Stimulated activated effector memory CD8-positive, alpha-beta T cell treated with anti-CD3 and anti-CD28 coated beads, Interleukin-12 subunit alpha, Interleukin-12 subunit beta, amount 100 ng/mL, for 72 hours (primary cell): ENCODE measurements at places on chromosomes 2 and 18.

GRCh38 chr18:7367336-7367735 lies 136.4 kb downstream of the LRRC30 start:
- DNase-seq = no peak

DNA sequence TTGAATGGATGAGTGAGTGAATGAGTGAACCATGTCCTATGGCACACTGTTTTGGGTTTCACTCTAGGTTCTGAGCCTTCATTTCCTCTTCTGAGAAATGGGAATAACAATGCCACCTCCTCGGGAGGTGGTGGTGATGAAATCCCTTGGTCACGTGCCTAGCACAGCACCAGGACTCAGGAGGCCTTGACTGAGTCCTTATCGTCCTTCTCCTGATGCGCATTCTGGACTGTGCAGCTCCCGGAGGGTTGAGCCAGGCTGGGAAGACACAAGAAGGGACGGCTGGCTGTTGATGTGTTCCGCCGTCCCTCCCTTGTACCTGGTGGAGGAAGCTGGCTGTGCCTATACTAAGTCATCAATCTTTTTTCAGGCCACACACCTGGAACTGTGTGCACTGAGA lies 437.3 kb downstream of the ZNF521 start:
- DNase-seq = no peak

- DNase-seq = no peak
Measured at GRCh38 chr18:58484989-58485981, 143.6 kb downstream of the ALPK2 start.

DNA sequence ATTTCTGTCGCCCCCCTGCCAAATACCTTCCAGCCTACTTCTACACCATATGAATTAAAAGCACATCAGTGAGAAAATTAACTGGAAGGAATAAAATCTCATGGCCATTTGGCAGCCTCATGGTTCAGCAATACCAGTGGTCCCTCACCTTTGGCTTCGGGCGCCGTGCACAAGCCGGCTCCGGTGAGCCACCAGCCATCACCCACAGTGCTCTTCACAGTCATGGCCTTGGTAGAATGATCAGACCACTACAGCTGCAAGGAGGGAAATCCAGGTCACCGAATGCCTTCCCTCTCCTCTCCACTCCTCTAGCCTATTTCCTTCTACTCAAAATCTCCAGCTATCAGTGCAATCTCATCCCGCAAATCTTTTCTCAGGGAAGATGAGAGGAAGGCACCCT lies 239.1 kb downstream of the C1D start:
- no peak for DNase-seq

DNA sequence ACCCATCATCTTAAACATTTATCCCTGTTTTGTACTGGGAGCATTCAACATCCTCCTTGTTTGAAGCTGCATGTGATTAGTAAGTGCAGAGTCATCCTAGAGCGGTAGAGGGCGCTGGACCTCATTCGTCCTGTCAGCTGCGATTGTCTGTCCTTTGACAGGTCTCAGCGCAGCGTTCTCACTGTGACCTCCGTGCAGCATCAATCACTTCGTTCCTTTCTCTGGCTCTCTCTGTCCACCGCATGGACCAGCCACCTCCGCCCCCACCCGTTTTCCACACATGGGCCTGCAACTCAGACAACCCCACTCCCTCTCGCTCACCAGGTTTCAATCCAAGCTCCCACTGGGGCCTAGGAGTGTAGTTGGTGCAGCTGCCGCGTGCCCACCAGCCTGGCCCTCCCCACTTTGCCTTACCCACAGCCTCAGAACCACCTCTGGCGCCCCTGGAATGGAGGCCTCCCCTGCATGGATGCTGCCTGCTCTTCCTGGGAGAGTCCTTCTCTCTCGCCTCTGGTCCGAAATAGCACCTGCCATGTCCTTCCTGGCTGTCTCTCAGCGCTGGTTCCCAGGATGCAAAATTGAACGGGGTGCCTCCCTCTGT lies 90.5 kb downstream of the NDUFA10 start:
- DNase-seq = peak; percentile 33

DNA sequence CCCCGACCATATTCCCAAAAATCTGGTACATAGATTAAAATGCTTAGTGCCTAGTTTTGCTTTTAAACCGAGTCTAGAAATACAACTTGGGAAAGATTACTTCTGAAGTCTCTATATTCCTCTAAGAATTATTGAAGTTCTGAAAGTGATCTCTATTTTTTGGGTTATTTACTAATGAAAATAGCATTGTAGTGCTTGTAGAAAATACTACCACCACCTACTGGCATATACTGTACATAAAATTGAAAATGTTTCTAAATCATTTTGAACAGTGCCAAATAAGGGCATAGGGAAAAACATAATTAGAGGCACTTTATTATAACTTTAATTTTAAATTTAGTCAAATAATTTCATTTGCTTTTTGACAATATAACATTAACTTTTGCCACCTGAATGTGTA lies 1399.6 kb upstream of the ZEB2 start:
- DNase-seq = no peak

DNA sequence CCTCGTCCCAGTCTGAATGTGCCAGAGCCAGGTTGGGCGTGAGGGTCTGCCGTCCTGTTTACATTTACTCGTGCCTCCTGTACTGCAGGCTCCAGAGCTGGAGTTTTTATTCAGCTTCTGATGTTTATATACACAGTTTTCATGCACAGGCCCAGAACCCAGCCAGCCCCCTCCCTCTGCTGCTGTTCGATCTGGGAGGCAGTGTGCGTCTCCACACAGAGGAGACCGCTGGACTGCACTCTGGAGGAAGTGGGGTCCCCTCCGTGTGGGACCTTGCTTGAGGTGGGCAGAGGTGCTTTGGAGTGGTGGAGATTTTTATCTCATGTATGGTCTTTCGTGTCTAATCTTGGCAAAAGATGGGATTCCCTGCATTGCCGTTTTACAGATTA lies 90.6 kb downstream of the GLI2 start:
- no peak for DNase-seq

DNA sequence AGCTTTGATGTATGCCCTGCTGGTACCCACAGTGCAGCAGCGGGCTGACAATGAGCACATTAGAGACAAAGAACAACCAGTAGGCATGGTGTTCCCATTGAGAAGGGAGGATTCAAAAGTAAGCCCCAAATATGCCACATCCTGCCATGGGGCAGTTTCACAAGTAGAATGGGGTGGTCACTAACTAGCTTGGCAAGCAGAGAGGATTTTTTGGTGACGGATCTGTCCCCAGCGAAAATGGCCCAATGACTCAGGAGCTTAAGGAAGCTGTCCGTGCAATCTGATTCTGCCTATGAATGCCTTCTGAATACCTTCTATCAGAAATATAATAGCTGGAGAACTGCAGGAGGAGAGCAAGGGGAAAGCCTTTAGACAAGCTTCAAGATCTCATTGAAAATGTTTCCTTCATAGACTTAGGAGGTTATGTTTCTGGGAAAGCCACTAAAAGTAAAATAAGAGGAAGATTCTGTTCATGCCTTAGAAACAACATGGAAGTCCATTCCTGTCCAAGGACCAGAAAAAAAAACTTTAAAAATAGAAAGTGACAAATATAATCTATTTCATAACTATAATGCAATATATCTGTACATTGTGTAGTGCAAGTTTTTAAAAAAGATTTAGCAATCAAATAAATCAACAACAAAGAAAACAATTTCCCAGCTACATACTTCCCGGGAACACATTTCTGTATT lies 117.5 kb upstream of the SLC14A2 start:
- no peak for DNase-seq

GRCh38 chr2:48356701-48357325 lies 173.1 kb upstream of the STON1 start:
- DNase-seq = no peak

- DNase-seq = no peak
Measured at GRCh38 chr18:77074431-77074830, 58.2 kb downstream of the MBP start.

- no peak for DNase-seq
Measured at GRCh38 chr2:71129902-71130151, 202 bp downstream of the MCEE start.

GRCh38 chr2:181805228-181806038 lies 86.1 kb upstream of the ITPRID2 start:
- DNase-seq = no peak

DNA sequence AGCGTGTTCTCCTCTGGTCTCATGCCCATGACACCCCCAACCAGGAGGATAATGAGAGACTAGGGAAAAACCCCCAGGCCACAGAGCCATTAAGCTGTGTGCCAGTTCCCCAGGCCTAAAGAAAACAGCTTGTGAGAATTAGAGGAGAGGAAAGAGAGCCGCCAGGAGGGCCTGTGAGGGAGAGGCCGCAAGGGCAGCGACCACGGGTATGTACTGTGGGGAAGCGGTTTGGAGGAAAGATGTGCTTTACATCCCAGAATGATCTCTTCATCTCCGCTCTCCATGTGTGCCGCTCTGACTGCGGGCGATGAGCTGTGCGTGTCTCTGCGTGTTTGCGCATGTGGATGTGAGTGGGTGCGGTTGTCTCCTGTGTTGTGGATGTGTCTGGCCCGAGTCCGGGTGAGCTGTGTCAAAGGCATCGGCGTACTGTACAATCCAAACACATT lies 82.9 kb downstream of the DYSF start:
- no peak for DNase-seq

DNA sequence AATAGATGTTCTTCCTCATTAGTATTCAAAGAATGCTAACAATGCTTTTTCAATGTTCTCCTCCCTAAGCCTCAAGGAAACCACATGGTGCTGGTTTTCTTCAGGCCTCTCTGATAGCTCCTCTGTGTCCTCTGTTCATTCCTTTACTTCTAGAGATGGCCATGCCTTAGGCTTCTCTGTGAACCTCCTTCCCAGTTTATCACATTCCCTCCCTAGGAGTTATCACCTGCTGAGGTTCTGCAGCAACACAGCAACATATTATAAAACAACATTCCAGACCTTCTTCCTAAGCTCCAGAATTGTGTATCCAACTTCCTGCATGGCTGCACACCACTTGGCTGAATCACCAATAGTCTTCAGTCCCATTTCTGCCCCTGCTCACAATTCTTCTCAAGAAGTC lies 325.5 kb downstream of the IRS1 start:
- no peak for DNase-seq

DNA sequence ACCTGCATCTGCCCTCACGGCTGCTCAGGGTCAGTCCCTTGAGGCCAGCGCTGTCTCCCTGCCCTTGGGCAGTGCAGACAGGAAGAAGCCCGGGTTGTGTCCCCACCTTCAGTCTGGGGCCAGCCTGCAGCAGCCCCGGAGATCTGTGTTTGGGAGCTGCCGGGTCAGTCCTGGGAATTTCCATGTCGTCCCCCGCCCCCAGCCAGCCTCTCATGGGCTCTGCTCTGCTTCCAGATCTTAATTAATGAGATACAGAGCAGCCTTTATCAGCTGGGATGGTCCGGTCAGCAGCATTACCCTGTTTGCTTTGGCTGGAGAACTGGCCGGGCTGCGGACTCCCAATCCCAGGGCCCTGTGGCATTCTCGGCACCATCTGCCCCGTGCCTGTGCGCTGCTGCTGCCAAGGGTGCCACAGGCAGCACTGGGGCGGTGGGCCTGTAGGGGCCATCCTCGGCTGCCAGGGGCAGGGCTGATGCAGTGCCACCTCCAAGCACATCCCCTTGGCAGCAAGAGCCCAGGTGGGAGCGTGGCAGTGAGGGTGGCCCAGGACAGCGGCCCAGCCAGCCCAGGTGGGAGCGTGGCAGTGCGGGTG lies 2.4 kb downstream of the BOK start:
- no peak for DNase-seq

GRCh38 chr2:105544591-105545377 lies 145.9 kb upstream of the FHL2 start:
- DNase-seq = no peak

- no peak for DNase-seq
Measured at GRCh38 chr2:126883666-126884040, 15.0 kb upstream of the TEX51 start.

DNA sequence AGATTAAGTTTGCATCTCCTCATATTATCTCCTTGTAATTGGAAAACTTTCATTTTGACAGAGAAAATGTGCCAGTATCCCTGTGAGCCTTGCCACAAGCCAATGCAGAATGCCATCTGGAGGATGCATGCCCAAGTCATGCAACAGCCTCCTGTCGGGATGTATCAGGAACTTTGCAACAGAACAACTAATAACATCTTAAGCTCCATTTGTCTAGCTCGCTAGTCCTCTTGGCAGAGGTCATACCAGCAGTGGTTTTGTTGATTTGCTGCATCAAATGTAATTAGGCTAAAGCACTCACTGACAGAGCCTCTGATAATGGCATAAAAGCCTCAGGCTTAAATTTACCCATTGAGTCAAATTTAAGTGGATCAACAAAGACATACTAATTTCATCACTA lies 125.8 kb downstream of the UBE2E3 start:
- no peak for DNase-seq

DNA sequence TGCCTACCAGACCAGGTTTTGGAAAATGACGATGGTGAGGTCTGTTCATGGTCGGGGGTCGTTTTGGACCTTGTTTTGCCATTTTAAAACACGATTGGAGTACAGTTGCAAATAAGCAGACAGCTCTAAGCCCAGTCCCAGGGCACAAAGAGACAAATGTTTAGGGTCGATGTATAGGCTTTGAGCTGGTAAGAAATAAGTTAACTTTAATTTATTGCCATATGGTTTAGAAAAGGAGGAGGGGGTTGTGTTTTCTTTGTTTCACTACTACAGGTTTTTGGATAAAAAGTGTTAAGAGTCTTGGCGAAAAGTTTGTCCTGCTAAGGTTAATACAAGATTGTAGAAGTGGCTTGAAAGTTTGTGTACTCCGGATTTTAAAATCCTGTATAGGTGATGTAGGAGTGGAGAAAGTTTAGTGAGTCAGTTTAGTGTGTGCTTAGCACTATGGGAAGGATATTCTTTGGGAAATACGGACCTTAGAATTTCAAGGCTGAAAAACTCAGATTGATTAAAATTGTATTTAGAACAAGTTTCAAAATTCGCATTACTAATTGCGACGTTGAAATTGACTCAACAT lies 1.3 kb downstream of the KCMF1 start:
- no peak for DNase-seq

GRCh38 chr18:49707599-49707998 lies 105.7 kb downstream of the ACAA2 start:
- no peak for DNase-seq

- no peak for DNase-seq
Measured at GRCh38 chr2:223121283-223121682, 69.3 kb downstream of the KCNE4 start.

DNA sequence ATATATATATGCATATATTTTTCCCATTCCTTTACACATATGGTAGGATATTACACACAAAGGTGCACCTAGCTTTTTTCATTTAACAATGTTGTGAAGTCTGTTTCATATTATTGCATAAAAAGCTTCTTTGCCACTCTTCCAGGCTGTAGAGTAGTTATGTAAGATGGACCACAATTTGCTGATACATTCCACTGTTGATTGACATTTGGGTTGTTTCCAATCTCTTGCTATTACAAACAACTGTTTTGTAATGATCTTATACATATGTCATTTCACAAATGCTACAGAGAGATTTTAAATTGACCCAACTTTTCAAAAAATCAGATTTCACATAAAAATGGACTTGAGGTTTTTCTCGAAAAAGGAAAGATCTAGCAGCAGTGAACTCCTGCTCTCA lies 301.4 kb downstream of the CDCA7 start:
- DNase-seq = no peak

DNA sequence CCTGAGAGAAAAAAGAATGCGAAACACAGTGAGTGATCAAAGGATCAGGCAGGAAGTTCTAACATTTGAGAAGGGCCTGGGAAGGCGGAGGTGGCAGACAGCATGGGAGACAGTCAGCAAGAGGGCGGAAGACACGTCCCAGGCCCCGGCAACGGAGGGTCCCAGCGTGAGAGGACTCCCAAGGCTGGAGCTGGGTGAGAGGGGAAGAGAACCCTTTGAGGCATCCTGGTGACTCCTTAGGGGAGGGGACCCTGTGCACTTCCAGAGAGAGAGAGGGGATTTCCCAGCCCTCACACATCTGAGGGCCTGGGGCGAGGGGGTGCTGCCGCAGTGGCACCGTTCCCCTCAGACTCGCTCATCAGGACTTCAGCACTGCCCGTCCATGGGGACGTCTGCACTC lies 133.4 kb downstream of the RTP5 start:
- DNase-seq = no peak
